LNCaP clone FGC (cell line): ENCODE measurements at places on chromosomes 12 and 14.

GRCh38 chr12:32098112-32098511 is 8.5 kb upstream of the BICD1 start:
- DNase-seq, result no peak

GRCh38 chr14:74085828-74086227 is 1.1 kb downstream of the LIN52 start:
- DNase-seq, result no peak

DNA sequence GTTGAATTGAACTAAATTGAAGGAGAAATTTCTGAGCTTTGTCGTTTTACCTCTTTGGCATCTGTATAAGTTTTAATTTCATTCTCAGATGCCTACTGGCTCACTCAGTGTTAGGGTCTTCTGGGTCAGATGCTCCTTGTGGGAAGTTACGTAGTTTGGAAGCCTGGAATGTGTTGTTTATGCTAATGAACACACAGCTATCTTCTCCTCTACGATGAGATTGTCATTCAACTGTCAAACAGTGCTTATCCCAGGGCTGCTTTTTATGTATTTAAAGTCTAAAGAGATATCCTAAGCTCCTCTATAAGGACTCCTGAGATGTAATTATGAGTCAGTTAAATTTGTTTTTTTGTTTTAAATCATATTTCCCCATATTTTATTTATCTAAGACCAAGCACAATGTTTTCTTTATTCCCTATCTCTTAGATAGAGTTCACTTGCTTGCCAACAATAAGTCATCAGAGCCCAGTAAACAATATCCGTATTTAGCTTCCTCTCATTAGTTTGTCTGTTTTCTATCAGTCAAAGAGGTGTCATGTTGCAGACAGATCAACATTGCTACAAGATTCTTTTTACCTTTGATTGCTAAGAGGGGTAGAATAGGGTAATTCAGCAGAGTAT is 368.0 kb upstream of the PDE3A start:
- no peak for DNase-seq

GRCh38 chr12:112087055-112087850 is 21.3 kb downstream of the NAA25 start:
- DNase-seq, result no peak

GRCh38 chr12:57611108-57611826 is at the start of gene ARHGEF25:
TSS of gene ARHGEF25 (plus strand) at chr12:57611435. CDS start at chr12:57611895, 460 bp downstream.
- DNase-seq, result no peak

- DNase-seq, result no peak
These were observed 143.0 kb upstream of the EGLN3 start for GRCh38 chr14:34093883-34094282.

DNA sequence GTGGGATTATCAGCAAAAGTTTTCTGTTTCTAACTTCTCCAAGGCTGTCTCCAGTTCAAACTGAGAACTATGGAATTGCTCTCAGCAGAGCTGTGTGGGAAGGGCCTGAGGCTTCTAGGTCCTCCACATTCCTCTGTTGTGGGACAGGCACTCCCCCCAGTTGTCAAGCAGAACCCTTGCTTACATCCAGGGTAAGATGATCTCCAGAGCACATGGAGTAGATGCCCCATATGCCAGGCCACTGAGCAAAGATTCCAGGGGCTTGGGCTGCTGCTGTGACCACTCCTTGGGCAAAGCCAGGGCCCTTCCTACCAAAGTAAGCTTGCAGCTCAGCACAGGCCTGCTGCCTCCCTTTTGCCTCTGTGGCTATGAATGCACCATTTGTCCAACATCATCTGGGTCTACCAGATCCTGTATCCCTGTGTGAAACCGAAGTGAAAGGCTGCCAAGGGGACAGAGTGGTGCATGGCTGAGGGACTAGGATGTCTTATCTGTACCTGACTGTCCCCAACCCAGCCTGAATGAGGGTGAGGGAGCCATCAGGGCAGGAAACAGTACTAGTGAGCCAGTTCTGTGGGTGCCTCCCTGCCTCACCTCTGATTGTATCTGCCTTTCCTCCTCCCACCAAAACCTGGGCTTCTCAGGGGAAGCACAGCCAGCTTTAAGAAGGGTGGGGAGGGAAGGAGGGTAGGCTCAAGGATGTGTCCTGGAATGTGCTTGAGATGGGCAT is 13.1 kb upstream of the ESPL1 start:
- DNase-seq, result no peak

- no peak for DNase-seq
These were observed 178.1 kb downstream of the BCAT1 start for GRCh38 chr12:24770821-24771220.
